CD4-positive, alpha-beta memory T cell (primary cell): ENCODE measurements at places on chromosomes 6 and 20. TPM values are rescaled to one million over a fixed set of nuclear protein-coding genes. Genes with fewer than 3 reads are reported as not detected.

DNA sequence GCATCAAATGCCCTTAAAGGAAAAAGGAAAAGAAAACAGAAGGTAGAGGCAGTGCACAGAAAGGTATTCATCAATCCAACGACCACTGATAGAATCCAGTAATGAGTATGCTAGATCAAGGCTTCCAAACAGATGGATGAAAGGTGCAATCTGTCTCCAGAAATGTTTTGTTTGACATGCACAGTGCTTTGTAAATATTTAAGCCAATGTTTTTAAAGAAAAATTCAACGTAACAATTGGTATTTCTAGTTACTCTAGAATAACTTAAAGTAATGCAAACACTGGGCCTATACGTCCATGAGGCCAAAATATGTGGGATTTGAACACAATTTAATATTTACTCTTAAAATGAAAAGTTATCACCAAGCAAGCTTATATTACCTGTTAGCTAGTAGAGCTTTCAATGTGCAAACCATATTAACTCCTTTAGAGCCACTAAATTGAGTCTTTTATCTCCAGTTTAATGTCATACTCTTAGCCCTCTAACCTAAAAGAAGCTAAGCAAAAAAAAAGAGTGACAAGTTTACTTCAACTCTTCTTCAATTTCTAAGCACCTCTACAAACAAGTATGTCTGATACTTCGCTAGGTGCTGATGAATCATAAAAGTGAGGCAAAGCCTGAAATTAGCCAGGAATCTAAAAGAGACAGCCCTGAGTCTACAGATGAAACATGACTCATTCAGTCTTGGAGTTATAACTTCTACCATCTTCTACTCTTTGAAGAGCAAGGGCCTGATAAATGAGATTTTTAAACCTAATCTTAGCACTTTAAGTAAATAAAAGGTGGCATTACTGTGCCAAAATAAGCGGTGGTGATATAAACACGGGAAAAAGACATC lies 169.8 kb downstream of the PTPRK start:
- no peak overlapping the region for H3K27ac ChIP-seq
- no peaks in the 10 kb centered on the region for H3K4me1 ChIP-seq
- H3K27me3 ChIP-seq = no peaks in the 10 kb centered on the region
- H3K4me3 ChIP-seq = no peak overlapping the region
- H3K36me3 ChIP-seq = no peaks in the 10 kb centered on the region

- H3K36me3 ChIP-seq = no peaks in the 10 kb centered on the region
- H3K4me3 ChIP-seq = no peak overlapping the region
- no peak overlapping the region for H3K27ac ChIP-seq
- no peaks in the 10 kb centered on the region for H3K27me3 ChIP-seq
- DNase-seq = no peak
- H3K4me1 ChIP-seq = no peaks in the 10 kb centered on the region
Measured at GRCh38 chr20:25470045-25470444, 62.6 kb downstream of the GINS1 start.

- peaks cover 45% of the 10 kb centered on the region for H3K4me1 ChIP-seq
- no peaks in the 10 kb centered on the region for H3K27me3 ChIP-seq
- peaks cover 4% of the 10 kb centered on the region for H3K36me3 ChIP-seq
- no peak for DNase-seq
Measured at GRCh38 chr20:1362484-1362883, 30.4 kb downstream of the FKBP1A start.

The CLIC5 gene
- total RNA-seq = 17.6 TPM

GRCh38 chr6:87181903-87182302 lies 26.5 kb downstream of the ZNF292 start:
- H3K36me3 ChIP-seq = no peaks in the 10 kb centered on the region
- no peak for DNase-seq
- no peaks in the 10 kb centered on the region for H3K27me3 ChIP-seq
- H3K4me1 ChIP-seq = peaks cover 60% of the 10 kb centered on the region

- H3K36me3 ChIP-seq = no peaks in the 10 kb centered on the region
- H3K27me3 ChIP-seq = no peaks in the 10 kb centered on the region
- no peak overlapping the region for H3K27ac ChIP-seq
Measured at GRCh38 chr6:46057792-46058191, 42.1 kb upstream of the CLIC5 start.

The DAAM2 gene
- not detected for total RNA-seq

The GPX5 gene
- total RNA-seq = not detected

DNA sequence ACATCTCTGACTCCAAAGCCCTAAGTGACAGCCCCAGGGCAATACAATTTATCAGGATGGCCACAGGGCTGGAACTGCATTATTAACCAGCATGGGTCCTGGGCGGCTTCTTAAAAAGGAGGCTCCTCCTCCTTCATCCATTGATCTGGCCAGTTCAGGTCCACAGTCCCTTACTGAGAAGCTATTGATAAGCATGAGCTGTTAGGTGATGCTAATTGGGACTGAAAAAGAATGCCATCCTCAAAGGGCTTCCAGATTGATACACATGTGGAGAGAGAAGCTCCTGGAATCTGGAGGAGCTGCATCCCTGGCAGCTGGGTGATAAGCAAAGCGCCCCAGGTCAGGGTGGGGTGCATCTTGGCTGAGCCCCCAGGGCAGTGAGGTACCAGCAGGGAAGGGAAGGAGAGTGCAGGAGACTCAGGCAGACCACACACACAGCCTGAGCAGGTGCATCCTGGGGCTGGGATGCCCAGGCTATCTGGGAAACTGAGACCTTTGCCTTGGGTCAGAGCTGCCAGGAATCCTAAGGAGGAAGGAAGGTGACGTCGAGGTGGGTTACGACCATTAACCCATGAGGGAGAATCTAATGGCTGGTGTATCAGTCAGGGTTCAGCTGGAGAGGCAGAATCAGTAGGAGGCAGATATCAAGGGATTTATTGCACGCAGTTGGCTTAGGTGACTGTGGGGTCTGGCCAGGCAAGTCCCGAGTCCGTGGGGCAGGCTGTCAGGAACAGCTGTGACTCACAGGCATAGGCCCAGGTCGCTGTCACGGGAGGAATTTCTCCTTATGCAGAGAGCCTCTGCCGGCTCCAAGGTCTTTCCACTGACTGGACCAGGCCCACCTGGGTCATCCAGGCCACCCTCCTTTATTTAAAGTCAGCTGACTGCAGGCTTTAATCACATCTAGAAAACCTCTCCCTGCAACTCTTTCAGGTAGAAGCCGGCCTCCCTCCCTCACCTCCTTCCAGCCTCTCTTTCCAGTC lies 261.2 kb downstream of the BMP7 start:
- H3K27ac ChIP-seq = no peak overlapping the region
- H3K4me3 ChIP-seq = no peak overlapping the region
- no peaks in the 10 kb centered on the region for H3K36me3 ChIP-seq
- H3K4me1 ChIP-seq = no peaks in the 10 kb centered on the region

DNA sequence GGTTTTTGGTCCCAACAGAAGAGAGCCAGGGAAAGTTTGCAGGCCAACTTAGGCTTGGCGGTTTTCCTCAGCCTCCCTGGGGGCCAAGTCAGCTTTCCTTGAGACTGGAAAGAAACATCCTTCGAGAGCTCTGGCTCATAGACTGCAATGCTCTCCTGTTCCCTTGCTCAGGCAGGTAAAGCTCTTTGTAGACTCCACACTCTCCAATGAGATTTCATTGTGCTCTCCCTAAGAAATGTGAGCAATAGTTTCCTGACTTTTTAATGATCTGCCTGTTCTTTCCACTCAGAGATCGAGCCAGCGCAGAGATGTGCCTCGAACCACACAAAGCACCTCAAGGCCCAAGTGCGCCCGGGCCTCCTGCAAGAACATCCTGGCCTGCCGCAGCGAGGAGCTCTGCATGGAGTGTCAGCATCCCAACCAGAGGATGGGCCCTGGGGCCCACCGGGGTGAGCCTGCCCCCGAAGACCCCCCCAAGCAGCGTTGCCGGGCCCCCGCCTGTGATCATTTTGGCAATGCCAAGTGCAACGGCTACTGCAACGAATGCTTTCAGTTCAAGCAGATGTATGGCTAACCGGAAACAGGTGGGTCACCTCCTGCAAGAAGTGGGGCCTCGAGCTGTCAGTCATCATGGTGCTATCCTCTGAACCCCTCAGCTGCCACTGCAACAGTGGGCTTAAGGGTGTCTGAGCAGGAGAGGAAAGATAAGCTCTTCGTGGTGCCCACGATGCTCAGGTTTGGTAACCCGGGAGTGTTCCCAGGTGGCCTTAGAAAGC lies 13.9 kb downstream of the TNFAIP3 start:
- no peak overlapping the region for H3K27ac ChIP-seq
- H3K4me3 ChIP-seq = no peak overlapping the region
- H3K36me3 ChIP-seq = peaks cover 62% of the 10 kb centered on the region
- H3K4me1 ChIP-seq = peaks cover 76% of the 10 kb centered on the region
- DNase-seq = peak; percentile 43

- H3K36me3 ChIP-seq = peaks cover 22% of the 10 kb centered on the region
- peak overlapping the region; percentile 49 for H3K4me3 ChIP-seq
- no peak for DNase-seq
- peaks cover 71% of the 10 kb centered on the region for H3K4me1 ChIP-seq
Measured at GRCh38 chr6:106101466-106101865, 15.3 kb downstream of the PRDM1 start.

DNA sequence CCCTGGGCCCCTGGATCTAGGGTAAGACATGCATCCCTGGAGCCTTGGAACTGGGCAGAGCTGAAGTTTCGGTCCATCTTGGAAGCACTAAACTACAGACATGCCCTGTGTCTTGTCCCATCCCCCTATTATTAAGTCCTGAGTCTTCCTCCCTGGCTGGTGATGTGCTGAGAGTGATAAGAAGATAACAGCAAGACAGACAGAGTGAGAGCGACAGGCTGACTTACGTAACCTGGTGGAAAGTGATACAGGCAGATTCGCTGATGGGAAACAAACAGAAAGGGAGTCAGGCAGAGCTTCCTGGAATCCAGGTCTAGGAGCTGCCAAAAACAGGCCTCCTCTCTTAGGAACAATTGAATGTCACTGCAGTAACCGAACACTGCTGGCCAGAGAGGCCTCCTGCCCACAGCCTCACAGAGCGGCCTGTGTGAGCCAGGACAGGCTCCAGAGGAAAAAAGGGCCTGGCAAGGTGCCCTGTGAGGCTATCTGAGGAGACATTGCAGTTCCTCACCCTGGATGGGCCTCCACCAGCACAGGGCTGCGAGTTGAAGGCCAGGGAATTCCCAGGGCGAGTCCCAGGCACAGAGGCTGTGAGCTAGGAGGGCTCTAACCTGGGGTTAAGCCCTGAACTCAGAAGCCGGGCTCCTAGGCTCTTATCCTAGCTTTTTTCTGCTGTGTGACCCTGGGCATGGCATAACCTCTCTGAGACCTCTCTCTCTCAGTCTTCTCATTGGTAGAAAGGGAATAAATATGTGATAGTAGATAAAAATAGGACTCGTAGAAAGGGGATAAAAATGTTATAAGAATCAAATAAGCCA lies 34.2 kb upstream of the B4GALT5 start:
- no peak overlapping the region for H3K4me3 ChIP-seq
- H3K36me3 ChIP-seq = no peaks in the 10 kb centered on the region
- DNase-seq = no peak
- H3K27me3 ChIP-seq = no peaks in the 10 kb centered on the region
- no peak overlapping the region for H3K27ac ChIP-seq

DNA sequence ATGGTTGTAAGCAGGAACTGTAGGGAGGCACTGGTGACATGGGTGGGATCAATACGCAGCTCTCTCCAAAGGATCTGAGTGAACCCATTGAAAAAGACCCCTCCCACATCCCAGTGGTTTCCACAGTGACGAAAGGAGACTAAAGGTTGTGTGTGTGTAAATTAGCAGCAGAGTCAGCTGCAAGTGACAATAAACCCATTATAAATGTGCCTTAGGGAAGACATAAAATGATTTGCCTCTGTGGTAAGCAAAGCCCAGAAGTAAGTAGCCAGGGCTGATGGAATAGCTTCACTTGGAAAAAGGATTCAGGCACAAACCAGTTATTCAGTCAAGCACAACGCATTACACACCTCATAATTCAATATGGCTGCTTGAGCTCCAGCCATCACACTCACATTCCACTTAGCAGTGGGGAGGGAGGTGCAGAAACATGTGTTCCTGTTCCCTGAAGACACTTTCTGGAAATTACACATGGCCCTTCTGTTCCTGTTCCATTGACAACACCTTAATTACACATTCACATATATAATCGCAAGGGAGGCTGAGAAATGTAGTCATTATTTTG lies 231.4 kb downstream of the PREX1 start:
- H3K36me3 ChIP-seq = no peaks in the 10 kb centered on the region
- no peak for DNase-seq
- H3K4me1 ChIP-seq = no peaks in the 10 kb centered on the region
- H3K4me3 ChIP-seq = no peak overlapping the region
- H3K27me3 ChIP-seq = no peaks in the 10 kb centered on the region
